Non-pigmented ciliary epithelial cell (primary cell): ENCODE measurements at places on chromosomes 13 and 19.

DNA sequence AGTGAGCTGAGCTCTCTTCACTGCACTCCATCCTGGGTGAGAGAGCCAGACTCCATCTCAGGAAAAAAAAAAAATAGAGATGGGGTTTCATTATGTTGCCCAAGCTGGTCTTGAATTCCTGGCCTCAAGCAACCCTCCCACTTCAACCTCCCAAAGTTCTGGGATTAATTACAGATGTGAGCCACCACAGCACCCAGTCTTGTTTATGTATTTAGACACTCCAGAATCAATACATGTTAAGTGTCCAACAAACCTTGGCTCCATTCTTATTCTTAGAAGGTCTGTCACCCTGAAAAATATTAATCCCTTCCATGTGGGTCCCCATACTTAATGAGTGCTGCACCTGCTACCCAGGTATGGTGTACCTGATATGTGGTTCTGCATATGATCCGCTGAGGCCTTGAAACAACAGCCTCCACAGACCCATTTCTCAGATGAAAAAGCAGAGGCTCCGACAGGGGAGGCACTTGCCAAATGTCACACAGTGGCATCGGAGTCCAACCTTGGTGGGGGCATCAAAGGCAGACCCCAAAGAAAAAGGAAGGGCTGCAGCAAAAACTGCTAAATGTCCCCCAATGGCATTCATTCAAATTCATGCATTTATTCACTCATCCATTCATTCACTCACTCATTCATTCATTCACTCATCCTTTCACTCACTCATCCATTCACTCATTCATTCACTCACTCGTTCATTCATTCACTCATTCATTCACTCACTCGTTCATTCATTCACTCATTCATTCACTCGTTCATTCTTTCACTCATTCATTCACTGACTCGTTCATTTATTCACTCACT lies 16.7 kb downstream of the TICAM1 start:
- no peak for DNase-seq

DNA sequence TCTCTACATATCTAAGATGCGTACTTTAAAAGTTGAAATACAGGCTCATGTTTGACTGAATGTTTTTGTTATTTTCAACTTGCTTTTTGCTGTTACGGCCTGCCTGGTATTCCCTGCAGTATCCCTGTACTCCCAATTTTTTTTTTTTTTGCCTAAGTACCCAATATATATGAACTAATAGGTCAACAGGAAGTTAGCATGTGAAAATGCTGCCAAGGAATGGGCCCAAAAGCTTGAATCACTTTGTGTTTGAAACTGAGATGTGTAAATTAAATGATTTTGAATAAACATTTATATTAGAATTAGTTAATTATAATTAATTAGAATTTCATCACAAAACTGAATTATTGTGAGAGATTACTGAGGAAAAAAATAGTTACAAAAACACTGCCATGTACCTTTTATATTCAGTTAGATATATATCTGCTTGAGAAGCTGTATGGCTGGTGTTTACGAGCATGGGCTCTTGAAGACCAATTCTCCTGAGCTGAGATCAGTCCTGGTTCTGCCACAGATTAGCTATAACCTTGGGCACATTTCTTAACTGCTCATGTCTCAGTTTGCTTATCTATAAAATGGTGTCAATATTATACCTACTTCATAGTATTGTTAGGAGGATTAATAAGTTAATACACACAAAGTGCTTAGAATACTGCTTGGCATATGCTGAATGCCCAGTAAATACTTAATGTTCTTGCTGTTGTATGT lies 16.0 kb downstream of the TDRD3 start:
- DNase-seq: no peak

- no peak for DNase-seq
Observed at GRCh38 chr13:102584434-102584833, 12.4 kb upstream of the TPP2 start.

DNA sequence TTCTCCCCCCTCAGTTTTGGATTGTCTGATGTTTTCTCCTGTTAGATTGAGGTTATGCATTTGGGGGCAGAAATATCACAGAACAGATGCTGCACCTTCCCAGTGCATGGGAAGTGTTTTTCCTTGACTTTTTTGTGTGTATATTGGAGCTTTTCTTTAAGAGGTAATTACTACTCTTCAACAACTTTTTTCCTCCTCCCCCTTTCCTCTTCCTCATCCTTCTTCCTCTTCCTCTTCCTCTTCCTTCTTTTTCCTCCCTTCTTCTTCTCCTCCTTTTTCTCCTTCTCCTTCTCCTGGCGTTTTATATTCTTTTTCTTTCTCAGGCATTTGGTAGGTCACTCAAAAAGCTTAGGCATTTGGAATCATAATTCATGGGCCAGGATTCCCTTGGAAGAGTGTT lies 18.1 kb upstream of the SPATA13 start:
- DNase-seq: no peak

GRCh38 chr13:41674246-41674645 lies 216.9 kb downstream of the RGCC start:
- no peak for DNase-seq

GRCh38 chr19:6020972-6021805 lies 43.2 kb upstream of the RANBP3 start:
- DNase-seq: no peak

DNA sequence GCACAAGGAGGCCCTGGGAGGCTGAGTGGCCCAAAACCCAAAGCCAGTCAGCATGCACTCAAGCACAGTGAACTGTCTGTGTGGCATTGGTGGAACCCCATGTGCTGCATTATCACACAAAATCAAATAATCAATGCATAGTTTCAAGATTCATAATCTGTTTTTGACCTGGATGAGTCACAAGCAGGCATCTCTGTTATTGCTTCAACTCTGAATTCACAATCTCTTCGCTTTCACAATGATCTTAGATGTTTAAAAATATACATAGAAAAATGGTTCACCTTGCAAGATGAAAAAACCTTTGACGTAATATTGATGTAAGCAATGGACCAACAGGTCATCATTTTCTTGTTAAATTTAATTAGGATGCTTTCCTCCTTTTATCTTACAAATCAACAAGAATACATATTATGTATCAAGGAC lies 455.4 kb downstream of the IRS2 start:
- no peak for DNase-seq

DNA sequence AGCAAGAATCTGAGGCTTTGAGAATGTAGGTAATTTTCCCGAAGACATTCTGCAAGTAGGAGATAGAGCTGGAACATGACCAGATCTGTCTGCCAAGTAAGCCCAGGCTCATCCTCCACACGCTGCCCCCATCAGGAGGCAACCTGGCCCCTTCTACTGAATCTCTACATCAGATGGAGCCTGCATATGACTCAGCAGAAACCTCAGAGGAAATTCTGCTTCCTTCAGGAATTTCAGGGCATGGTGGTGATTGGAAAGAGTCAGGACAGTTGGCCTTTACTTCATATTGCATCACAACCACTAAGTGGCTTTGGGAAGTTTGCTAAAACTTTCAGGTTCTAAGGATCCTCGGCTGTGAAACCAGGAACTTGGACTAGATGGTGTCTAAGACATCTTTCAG lies 85.2 kb downstream of the LRRC63 start:
- peak; percentile 49 for DNase-seq

DNA sequence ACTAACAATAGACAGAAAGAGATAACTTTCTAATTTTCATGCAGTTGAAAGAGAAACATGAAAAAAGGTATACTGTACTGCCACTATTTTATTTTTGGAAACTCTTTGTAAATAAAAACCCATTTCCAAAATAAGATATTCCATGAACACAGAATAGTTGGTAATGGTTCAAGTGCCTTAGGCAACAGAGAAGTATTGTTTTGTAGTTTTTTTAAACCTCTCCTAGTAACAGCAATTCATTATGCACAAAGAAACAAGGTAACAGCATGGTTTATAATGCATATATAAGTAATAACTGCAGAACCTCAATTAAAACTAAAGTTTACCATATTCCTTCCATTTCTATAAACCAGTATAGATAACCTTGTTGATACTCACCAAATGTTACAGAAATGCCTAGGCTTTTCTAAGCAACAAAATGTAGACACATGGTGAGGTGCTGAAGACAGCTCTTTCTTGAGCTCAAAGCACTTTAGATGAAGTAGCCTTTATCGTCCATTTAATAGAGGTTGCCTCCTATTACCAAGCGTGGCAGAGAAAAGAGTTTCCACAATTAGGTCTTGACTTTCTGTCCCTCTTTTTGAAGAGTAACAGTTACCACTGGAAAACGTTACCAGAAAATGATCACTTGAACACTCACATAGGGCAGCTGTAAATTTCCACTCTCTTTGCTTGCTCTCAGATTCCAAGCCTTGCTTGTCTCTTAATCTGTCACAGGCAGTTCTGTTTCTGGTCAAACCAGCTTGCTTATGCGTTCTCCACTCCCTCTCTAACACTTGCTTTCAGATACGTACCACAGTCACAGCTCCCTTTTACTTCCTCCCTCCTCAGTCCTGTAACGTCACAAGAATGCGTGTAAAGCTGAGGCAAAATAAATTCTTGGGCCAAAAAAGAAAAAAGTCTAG lies 42.9 kb downstream of the CAB39L start:
- DNase-seq: no peak

DNA sequence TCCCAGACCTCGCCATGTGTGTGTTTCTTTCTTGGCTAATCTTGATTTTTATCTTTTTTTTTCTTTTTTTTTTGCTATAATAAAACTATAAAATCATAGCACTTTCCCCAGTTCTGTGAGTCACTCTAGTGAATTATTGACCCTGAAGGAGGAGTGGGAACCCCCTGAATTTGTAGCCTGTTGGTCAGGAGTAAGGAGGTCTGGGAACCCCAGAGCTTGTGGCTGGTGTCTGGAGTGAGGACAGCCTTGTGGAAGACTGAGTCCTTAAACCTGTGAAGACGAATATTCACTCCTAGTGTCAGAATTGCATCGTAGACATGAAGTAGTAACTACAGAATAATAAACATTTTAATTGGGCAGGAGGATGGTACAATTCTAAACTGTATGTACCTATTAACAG lies 7.4 kb downstream of the EID2B start:
- no peak for DNase-seq

DNA sequence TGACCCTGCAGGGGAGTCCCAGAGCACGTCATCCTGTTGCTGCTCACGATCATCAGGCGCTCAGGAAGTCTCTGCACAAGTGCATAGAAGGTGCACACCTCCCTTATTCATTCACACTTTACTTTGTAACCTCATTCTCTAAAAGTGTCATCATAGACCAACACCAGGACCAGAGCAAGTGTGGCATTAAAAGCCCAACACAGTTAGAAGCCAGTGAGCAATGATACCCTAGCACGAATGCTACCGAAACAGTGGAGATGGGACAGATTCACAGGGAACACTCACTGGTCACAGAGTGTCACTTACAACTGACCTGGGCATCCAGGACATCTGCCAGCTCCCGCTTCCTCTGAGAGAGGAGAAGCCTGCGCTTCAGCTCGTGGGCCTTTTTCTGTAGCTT lies 17.0 kb downstream of the HAUS8 start:
- DNase-seq: no peak

- no peak for DNase-seq
Observed at GRCh38 chr19:13823256-13823655, 28.0 kb downstream of the ZSWIM4 start.

- no peak for DNase-seq
Observed at GRCh38 chr19:11138601-11139300, 16.8 kb downstream of the SPC24 start.

DNA sequence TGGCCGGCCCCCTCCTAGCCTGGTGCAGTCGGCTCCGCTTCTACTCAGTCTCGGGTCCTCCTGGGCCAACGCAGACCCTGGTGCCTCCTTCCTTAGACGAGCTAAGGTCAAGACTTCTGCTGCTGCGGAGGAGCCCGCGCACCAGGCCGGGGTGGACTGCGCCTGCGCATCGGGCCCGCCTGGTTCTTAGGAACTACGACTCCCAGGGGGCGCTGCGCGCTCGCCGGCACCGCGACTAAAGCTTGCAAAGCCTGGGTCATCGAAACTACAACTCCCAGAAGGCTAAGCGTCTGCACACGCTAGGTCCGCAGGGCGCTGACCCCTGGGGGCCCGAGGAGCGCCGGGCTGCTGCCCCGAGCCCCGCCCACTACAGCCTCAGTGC lies at the start of gene ZNF835:
ZNF835 (minus strand) TSS at position 145 of the 382 bp plus-strand sequence. CDS start 6,559 bp downstream, outside the sequence.
- no peak for DNase-seq

GRCh38 chr19:6866741-6867151 lies 20.6 kb upstream of the ADGRE1 start:
- DNase-seq: no peak

DNA sequence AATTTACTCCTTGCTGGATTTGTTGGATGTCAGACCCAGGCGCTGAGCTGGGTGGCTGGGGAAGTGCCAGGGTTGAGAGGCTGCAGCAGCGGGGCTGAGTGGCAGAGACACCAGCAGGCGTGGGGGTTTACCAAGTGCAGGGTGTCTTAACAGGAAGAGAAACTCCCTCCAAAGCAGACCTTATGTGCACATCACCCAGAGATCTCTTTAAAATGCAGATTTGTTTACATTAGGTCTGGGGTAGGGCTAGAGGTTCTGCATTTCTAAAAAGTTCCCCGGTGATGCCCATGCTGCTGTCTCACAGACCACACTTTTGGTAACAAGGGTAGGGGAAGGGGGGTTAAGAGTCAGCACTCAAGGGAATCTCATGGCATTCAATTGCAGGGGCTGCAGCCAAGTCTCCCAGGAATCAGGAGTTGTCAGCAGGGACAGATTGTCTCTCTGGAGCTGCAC lies 80.7 kb upstream of the OLFM4 start:
- no peak for DNase-seq

DNA sequence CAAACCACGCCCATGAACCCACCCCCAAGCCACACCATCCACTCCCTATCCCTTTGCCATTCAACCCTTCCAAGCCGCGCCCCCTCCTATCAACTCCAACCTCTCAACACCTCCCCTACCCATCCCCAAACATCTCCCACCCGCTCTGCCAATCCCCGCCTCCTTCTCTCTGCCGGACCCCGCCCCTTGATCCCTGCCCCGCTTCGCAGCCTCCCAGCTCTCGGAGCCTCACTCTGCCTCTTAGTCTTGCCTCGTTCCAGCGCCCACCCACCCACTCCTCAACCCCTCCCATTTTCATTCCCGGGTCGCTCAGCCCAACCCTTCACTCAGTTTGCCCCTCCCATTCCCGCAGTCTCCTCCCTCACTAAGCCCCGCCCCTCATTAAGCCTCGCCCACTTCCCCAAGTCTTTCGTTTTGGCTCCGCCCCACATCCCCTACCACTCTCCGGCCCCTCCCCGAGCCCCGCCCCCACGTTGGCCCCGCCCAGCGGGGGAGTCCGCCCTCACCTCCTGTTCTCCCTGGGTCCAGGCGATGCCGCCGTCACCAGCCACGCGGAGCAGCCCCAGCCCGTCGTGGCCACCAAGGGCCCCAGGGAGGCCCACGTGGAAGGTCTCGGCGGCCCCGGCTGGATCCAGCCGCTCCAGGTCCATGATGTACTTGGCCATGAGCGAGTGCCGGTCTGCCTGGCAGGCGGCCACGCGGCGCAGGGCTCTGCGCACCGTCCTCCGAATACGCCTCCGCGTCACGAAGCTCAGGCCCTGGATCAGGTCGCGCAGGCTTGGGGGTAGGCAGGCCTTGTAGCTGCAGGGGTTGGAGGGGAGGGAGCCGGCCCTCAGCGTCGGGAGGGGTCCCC lies 5.7 kb downstream of the JAK3 start:
- peak; percentile 60 for DNase-seq

DNA sequence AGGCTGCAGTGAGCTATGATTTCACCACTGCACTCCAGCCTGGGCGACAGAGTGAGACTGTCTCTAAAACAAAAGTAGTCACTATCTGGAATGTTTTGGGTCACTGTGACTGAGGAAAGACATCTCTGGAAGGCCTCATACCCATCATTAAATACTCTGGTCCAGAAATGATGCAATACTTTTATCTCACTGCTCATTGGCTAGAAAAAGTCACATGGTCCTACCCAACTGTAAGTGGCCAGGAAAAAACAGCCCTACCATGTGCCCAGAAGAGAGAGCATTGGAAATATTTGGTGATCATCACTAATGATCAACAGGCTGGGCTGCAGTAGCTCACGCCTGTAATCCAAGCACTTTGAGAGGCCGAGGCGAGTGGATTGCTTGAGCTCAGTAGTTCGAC lies 29.8 kb downstream of the PNPLA6 start:
- DNase-seq: no peak
